ENCODE measurements at places on chromosomes 4 and X.

- DNase-seq: no peak
- H3K36me3 ChIP-seq: no peaks in the 10 kb centered on the region
- H3K27ac ChIP-seq: no peak overlapping the region
These were observed 14.9 kb downstream of the NRK start for GRCh38 chrX:105837232-105837631.

GRCh38 chr4:108355186-108355901 lies 186.6 kb upstream of the LEF1 start:
- DNase-seq: peak; percentile 71
- H3K36me3 ChIP-seq: no peaks in the 10 kb centered on the region
- no peak overlapping the region for H3K4me3 ChIP-seq
- H3K27me3 ChIP-seq: peaks cover under 1% of the 10 kb centered on the region
- peak overlapping the region; percentile 73 for H3K27ac ChIP-seq

DNA sequence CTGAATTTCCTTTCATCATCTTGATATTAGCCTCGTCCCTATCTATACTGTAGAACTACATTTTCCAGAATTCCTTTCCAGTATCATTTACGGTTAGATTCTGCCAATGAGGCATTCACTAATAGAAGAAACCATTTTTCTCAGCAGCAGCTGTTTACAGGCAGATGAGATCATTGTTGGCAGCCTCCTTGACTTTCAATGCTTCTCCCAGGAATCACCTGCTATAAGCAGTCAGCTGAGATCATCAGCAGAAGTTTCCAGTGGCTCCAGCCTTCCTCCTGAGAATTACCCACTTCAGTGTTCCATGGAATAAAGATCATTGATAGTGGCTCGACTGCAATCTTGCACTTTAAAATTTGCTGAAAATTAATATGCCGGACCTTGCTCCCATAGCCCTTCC lies 157.3 kb upstream of the TET2 start:
- no peak overlapping the region for H3K4me3 ChIP-seq
- H3K36me3 ChIP-seq: no peaks in the 10 kb centered on the region
- no peak for DNase-seq

GRCh38 chrX:68726366-68726765 lies 78.9 kb downstream of the STARD8 start:
- H3K36me3 ChIP-seq: no peaks in the 10 kb centered on the region
- no peak overlapping the region for H3K4me3 ChIP-seq
- no peak overlapping the region for H3K27ac ChIP-seq
- H3K4me1 ChIP-seq: no peaks in the 10 kb centered on the region
- H3K27me3 ChIP-seq: no peaks in the 10 kb centered on the region

DNA sequence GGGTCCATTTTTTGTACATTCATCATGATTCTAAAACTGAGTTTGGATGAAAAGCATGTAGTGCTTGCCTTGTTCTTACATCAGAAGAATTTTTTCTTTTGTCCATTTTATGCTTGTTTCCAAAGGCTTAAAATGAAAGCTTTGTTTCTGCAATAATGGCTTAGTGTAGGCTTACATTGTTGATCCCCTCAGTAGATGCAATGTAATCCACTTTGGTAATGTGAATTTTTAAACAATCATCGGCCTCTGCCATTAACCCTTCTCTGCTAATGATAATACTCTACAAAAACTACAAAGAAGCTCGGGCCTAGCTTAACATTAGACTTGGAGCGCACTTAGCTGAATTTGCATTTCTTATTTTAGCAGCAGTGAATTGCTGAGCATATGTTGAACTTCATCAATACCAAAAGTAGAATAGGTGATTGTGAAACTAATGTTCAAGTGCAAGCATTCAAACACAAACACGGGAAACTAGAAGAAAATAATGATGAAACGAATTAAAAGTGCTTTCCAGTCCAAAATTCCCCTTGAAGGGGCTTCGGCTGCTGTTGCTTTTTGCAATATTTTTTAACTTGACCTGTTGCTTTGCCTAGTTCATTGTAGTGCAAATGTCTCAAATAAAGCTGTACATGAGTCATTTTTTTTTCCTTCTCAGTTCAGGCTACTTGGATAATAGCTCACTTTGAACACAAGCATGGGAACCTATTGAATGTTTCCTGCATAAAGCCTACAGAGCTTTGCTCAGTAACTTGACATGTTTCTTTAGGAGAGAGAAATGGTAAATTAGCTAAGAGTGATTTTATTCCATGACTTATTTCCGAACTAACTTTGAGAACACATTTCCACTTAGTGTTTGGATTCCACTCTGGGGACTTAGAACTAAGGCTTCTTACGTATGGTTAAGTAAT lies 66.5 kb downstream of the SLIT2 start:
- no peak overlapping the region for H3K4me3 ChIP-seq
- no peak overlapping the region for H3K27ac ChIP-seq
- H3K36me3 ChIP-seq: no peaks in the 10 kb centered on the region
- H3K4me1 ChIP-seq: no peaks in the 10 kb centered on the region
- H3K27me3 ChIP-seq: peaks cover under 1% of the 10 kb centered on the region

GRCh38 chrX:147958291-147958690 lies 22.8 kb upstream of the FMR1NB start:
- H3K4me3 ChIP-seq: no peak overlapping the region
- no peaks in the 10 kb centered on the region for H3K27me3 ChIP-seq
- H3K27ac ChIP-seq: no peak overlapping the region

- no peak overlapping the region for H3K4me3 ChIP-seq
- no peaks in the 10 kb centered on the region for H3K27me3 ChIP-seq
- no peaks in the 10 kb centered on the region for H3K4me1 ChIP-seq
These were observed 87.6 kb downstream of the GBA3 start for GRCh38 chr4:22780317-22780716.

DNA sequence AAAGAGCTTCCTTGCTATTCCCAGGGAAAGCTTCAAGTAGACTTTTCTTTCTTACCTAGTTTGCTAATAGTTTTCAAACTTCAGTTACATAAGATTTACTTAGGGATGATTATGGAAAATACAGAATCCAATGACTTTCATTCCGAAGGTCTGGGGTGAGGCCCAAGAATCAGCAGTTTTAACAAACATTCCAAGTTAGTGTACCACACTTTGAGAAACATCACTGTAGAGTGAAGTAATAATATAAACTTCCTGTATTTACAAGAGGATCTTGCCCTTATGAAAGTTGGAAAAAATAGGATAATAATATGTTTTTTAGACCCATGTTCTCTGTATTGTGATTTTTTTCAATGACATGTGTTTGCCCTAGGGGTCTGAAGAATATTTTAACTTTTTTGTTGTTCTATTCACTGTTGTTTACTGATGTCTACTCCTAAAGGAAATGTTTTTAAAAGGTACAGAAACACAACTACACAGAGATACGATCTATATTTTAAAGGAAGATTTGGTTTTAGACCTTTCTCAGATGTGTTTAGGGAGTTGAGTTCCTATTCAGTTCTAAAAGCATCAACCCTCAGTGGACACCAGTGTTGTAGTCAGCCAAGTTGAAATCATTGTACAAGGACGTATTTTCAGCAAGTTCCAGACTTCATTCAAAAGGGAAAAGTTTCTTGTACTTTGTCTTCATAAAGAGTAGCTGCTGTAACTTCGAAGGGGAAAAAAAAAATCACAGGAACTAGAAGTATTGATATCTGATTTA lies 295.8 kb upstream of the SLC7A11 start:
- no peak for DNase-seq
- H3K4me3 ChIP-seq: no peak overlapping the region
- H3K4me1 ChIP-seq: no peaks in the 10 kb centered on the region
- H3K27ac ChIP-seq: no peak overlapping the region

GRCh38 chrX:11100281-11101035 lies 10.7 kb upstream of the HCCS start:
- no peaks in the 10 kb centered on the region for H3K36me3 ChIP-seq
- no peak overlapping the region for H3K4me3 ChIP-seq
- no peak for DNase-seq
- no peak overlapping the region for H3K27ac ChIP-seq
- no peaks in the 10 kb centered on the region for H3K27me3 ChIP-seq
- H3K4me1 ChIP-seq: no peaks in the 10 kb centered on the region

- no peaks in the 10 kb centered on the region for H3K27me3 ChIP-seq
- no peak for DNase-seq
- H3K27ac ChIP-seq: no peak overlapping the region
- H3K4me3 ChIP-seq: no peak overlapping the region
- H3K4me1 ChIP-seq: no peaks in the 10 kb centered on the region
- H3K36me3 ChIP-seq: no peaks in the 10 kb centered on the region
These were observed 153.4 kb upstream of the FAT1 start for GRCh38 chr4:186876961-186877626.

Measured in T-cell (primary cell).